ENCODE measurements at places on chromosomes 13 and 19.

GRCh38 chr19:29645911-29646310 lies 19.4 kb upstream of the PLEKHF1 start:
- no peak for DNase-seq

GRCh38 chr19:38055655-38056521 lies 148.9 kb downstream of the SIPA1L3 start:
- DNase-seq: no peak

GRCh38 chr19:11797491-11797890 lies 832 bp upstream of the ZNF491 start:
- peak; percentile 44 for DNase-seq

- DNase-seq: no peak
Observed at GRCh38 chr13:80921541-80921940, 580.6 kb upstream of the SPRY2 start.

DNA sequence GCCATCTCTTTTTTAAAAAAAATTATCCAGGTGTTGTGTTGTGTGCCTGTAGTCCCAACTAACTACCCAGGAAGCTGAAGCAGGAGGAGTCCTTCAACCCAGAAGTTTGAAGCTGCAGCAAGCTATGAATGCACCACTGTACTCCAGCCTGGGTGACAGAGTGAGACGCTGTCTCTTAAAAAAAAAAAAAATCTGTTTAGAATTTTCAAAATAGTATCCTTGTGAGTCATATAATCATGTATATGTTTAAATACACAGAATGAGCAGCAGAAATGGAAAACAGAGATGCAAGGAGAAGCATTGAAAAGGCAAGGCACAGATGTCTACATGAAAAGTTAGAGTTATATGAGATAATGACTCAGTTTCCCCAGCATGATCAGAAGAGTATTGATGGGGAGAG lies 31.2 kb downstream of the SYDE1 start:
- DNase-seq: no peak

GRCh38 chr13:80235967-80236302 lies 105.0 kb downstream of the SPRY2 start:
- no peak for DNase-seq

DNA sequence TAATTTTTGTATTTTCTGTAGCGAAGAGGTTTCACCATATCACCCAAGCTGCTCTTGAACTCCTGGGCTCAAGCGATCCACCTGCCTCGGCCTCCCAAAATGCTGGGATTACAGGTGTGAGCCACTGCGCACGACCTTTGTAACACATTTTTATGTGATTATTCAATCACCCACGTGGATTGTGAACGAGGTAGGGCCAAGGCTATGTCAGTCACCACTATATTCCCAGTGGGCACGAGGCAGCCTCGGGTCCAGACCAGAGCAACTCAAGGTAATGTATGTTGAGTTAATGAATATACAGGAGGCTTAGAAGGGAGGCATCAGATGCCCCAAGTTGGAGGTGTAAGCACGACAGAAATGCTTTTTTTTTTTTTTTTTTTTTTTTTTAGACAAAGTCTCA lies 8.9 kb downstream of the PTGIR start:
- DNase-seq: no peak

- no peak for DNase-seq
Observed at GRCh38 chr13:28326056-28326455, 168.9 kb downstream of the FLT1 start.

GRCh38 chr19:37333457-37333856 lies 37.4 kb upstream of the ZNF527 start:
- DNase-seq: no peak

DNA sequence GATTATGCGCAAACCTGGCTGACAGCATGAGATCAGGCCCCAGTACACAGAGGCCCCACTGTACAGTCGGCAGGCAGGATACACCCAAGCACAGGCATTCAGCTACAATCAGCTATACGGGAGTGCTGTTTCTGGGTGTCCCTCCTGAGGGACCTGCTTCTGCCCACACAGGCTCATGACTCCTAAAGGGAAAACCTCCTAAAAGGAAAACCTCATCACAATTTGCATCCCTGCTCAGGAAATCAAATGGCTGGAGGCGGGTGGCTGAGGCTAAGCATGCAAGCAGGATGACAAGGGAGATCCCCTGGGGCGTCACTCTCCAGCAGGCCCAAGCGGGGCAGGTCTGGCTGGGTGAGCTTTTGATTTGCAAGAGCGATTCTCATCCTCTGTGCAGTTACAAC lies 99.8 kb downstream of the CRYL1 start:
- DNase-seq: no peak

- no peak for DNase-seq
Observed at GRCh38 chr13:106354961-106355360, 180.5 kb downstream of the EFNB2 start.

- DNase-seq: no peak
Observed at GRCh38 chr19:50349277-50350057, 16.0 kb downstream of the NAPSA start.

GRCh38 chr13:114122127-114122511 lies 10.3 kb downstream of the RASA3 start:
- no peak for DNase-seq

DNA sequence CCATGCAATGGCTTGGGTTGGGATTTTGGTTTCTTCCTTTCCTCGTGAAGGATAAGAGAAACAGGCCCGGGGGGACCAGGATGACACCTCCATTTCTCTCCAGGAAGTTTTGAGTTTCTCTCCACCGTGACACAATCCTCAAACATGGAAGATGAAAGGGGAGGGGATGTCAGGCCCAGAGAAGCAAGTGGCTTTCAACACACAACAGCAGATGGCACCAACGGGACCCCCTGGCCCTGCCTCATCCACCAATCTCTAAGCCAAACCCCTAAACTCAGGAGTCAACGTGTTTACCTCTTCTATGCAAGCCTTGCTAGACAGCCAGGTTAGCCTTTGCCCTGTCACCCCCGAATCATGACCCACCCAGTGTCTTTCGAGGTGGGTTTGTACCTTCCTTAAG lies 24.1 kb downstream of the SPC24 start:
- no peak for DNase-seq

GRCh38 chr13:30006246-30006645 lies 155.8 kb upstream of the UBL3 start:
- no peak for DNase-seq

DNA sequence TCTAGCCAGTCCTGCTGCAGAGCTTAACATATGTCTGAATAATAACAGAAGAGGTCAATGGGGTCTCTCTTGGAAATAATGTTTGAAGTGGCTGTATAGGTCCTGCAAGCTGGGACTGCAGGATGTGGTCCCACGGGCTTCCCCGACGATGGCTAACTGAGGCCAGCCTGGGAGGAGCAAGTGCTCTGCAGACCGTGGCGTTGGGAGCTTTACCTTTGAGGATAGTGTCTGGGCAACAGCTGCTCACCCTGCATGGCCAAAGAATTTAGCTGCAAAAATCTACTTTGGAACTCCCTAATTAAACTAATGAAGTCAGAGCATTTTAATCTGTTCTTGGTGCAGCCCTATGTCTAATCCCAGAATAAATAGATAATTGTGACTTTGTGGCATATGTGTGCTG lies 18.2 kb upstream of the AMER2 start:
- no peak for DNase-seq

GRCh38 chr19:45502111-45502510 lies 3.9 kb downstream of the PPM1N start:
- DNase-seq: no peak

- no peak for DNase-seq
Observed at GRCh38 chr19:43416951-43417623, 2.4 kb downstream of the TEX101 start.

DNA sequence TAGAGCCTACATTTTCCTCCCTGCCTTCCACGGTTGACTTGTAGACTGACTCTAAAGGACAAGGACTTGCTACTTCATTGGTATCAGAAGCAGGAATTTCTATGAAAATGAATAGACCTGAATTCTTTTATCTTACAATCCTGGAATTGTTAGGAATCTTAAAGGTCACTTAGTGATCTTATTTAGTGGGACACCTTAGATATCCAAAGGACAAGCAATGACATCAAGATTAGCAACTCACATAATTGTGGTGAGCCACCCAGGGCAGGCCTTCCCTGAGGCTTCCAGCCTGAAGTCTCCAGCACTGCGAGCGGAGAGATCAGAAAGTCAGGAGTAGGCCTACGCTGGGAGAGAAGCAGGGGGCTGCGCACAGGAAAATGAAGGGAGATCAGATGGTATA lies 37.8 kb downstream of the KLF5 start:
- no peak for DNase-seq

- DNase-seq: no peak
Observed at GRCh38 chr19:58037927-58038687, 4.3 kb downstream of the ZSCAN1 start.

DNA sequence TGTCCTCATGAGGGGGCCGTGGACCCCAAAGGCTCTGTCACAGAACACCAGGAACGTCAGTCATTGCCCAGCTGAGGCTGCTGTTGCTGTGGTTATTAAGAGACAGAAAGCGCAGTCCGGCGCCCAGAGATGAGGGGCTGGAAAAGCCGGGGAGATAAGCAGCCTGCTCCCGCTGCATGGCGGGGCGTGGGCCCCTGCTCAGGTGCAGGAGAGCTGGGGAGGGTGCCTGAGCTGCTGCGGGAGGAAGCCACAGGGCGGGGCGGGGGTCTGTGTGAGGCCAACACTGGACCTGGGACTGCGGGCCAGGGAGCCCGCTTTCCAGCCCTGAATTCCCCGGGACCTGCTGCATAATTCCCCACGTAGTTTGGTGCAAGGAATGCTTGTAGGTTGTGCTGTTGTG lies 11.3 kb downstream of the SOX1 start:
- DNase-seq: no peak

- peak; percentile 78 for DNase-seq
Observed at GRCh38 chr19:913080-913748, at the start of gene R3HDM4. Gene R3HDM4 (minus strand): TSS chr19:913219. CDS start chr19:913157, 62 bp downstream.

- no peak for DNase-seq
Observed at GRCh38 chr19:29781386-29782259, 30.2 kb upstream of the CCNE1 start.

- no peak for DNase-seq
Observed at GRCh38 chr13:106561551-106562170, 6.3 kb downstream of the ARGLU1 start.

GRCh38 chr19:12779162-12779993 lies 4.0 kb upstream of the HOOK2 start:
- no peak for DNase-seq

- no peak for DNase-seq
Observed at GRCh38 chr13:74070513-74070912, 63.7 kb downstream of the KLF12 start.

GRCh38 chr13:84648069-84648640 lies 765.9 kb upstream of the SLITRK1 start:
- DNase-seq: no peak

Data from HuH-7 (cell line).